ENCODE measurements at places on chromosomes 1 and 21.

GRCh38 chr1:158089476-158089875 lies 91.2 kb upstream of the CD1D start:
- DNase-seq, result no peak

- DNase-seq, result no peak
Measured at GRCh38 chr1:42806171-42806570, 10.8 kb upstream of the ERMAP start.

- DNase-seq, result peak; percentile 51
Measured at GRCh38 chr1:116556289-116557006, 14.4 kb downstream of the CD58 start.

DNA sequence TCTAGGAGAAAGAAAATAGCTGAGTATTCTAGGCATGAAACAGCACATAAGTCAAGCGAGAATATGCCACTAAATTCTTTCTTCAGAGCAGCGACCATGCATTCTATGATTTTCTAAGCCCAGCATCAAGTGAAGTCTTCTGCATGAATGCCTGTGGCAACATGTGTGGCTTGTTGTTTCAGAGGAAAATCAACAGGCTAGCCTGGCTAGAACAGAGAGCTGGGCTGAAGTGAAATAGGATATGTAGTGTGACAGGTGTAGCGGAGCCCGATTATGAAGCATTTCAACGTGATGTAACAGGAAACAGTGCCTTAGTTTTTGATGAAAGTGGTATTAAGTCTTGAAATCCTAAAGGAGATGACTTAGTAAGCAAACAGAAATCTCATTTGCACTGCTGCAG lies 7.0 kb downstream of the CSDE1 start:
- DNase-seq, result no peak

DNA sequence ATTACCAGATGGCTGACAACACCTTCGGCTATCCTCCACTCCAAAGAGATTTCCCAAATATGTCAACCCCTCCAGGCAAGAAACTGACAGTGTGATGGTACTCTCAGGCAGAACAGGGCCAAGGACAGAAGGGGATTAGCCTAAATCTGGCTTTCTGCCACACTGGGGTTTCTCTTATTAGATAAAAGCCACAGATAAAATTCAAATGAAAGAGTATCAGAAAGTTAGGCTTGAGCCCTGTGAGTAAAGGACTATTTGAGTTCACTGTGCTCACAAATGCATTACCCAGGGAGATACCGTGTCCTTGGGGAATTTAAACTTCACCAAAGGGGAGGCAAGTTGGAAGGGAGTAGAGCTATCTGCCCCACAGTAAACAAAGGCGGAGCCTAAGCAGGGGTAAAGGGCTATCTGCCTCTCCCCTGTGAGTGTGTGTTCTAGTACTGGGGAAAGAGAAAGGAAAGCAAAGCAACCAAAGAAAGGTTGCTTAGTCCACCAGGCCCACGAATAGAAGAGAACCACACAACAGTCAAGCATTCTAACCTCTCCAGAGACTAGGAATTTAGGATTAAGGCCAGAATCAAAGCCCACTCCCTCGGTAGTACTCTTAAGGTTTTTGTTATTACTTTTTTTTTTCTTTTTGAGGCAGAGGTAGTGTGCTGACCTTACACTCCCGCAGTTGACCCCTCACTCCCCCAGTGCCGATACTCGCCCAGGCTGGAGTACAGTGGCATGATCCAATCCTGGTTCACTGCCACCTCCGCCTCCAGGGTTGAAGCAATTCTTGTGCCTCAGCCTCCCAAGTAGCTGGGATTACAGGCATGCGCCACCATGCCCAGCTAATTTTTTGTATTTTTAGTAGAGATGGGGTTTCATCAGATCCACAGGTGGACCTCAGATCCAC lies 12.7 kb downstream of the TPM3 start:
- no peak for DNase-seq

DNA sequence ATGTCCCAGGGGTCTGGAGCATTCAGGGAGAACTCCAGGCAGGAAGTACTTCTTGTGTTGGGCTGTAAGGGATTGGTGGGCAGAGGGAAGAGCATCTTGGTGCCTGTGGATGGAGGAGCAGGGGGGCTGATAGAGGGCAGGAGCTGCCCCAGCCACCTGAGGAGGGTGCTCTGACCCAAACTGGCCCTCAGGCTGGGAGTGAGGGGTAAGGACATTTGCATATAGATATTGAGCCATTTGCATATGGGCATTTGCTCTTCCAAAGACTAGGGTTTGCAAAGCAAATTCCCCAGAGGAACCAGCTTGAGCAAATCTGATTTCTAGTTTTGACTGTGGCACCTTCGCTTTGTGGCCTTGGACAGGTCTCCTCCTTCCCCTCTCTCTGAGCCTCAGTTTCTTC lies 18.2 kb downstream of the ZNF362 start:
- no peak for DNase-seq

- DNase-seq, result no peak
Measured at GRCh38 chr1:242128951-242129502, 130.1 kb upstream of the MAP1LC3C start.

DNA sequence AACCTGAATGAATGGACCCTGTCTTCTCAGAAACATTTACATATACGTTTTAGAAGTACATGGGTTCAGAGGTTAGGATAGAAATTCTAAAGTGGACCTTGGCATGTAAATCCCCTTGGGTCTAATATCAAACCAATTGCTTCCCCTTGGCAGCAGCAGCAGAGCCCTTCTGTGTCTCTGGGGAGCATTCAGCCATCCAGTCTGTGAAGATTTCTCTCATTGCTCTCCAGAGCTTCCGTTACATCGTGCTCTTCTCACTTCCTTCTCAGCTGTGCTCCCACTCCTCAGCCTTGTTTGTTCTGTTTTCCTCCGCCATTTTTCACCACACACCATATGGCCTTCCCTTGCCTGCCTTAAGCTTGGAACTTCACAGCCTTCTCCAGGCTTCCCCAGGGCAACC lies 61.5 kb upstream of the ATP1B1 start:
- no peak for DNase-seq

GRCh38 chr1:25922056-25922970 lies 16.1 kb upstream of the STMN1 start:
- DNase-seq, result peak; percentile 2

DNA sequence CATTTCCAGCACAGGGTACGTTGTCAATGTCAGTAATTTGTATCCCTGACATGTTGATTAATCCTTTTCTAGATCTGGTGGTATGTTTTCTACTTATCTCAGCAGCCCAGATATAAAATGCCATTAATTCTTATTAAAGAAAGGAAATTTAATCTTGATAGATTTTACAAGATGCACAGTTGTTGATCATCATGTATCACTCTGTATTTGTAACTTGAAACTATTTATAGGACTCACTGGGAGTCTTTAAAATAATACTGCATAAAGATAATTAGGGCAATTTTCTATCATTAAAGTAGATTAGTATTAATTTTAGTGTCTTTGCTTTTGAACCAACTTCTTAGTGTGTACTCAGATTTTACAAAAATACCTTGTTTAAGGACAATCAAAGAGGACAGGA lies 84.9 kb downstream of the GREM2 start:
- no peak for DNase-seq

GRCh38 chr1:156658496-156658895 lies 16.6 kb downstream of the BCAN start:
- DNase-seq, result no peak

GRCh38 chr21:27070861-27071670 lies 104.2 kb upstream of the ADAMTS5 start:
- DNase-seq, result no peak

DNA sequence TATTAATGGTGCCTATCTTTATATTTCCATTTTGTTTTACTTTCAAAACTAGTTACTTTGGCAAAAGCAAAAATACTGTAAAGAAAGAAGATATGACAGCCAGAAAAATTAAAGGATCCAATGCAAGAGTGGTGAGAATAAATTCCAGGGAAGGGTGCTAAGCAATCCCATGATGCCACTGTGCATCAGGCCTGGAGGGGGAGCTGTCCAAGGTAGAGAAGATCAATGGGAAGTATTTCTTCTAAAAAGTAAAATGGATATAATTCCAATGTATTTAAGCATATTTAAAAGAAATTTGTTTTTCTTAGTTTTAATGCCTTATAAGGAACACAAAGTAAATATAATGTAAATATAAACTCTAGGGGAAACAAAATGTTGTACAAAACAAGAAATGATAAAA lies 1382.2 kb upstream of the B3GALT2 start:
- no peak for DNase-seq

- DNase-seq, result no peak
Measured at GRCh38 chr1:172219966-172220365, 200.5 kb upstream of the C1orf105 start.

DNA sequence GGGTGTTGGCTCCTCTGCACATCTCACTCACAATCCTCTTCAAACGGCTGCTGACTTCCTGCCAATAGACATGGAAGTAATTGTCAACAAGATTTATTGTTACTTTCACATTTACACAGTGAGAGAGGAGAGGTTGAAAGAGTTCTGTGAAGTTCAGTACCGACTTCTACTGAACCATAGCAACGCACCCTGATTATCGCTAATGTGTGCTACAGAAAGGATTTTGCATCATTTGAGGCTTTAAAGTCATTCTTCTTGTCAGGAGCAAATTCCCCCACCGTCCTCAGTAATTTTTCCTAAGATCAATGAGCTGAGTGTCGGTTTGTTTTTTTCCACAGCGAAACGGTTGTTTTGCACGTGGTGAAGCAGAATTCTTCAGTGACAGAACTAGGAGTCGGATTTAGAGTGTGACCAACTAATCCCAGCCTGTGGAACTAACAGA lies 361.0 kb downstream of the ADGRL2 start:
- DNase-seq, result no peak

DNA sequence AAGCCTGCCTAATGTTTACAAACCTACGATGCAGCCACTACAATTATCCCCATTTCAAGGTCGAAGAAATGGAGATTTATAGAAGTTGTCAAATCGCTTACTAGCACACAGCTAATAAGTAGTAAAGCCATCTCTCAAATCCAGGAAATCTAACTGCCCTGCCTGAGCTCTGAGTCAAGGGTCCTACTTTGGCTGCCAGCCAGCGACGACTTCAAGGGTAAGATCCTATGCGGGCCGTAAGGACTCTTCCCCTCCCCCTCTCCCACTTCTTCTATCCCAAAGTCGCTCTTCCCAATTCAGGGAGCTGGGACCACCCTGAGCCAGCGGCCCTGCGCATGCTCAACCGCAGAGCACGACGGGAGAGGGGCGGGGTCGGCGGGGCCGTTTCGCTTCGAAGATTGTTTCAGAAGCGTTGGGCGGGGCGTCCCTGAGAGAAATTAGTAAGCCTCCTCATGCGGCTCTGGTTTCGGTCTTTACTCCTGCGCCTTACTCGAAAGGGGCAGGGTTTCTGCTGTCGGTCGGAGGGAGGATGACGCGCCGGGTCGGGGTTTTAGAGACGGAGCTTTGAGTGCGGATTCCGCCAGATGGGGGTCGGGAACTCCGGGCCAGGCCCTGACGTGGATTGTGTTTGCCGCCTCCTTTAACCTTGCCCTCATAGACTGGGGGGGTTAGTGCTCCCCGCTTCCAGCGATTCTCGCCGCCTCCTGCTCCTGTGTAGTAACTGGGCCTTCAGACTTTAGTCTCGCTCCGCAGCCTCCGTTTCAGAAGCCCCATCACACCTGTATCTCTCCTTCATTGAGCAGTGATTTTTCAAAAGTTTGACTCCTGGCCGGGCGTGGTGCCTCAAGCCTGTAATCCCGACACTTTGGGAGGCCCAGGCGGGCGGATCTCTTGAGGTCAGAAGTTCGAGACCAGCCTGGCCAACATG lies at the start of gene ZMYM1:
Gene ZMYM1 (plus strand): TSS at position 383 of the 928 bp plus-strand sequence. CDS start 14,603 bp downstream, outside the sequence.
- peak; percentile 69 for DNase-seq

GRCh38 chr1:10744029-10744428 lies 52.4 kb downstream of the CASZ1 start:
- no peak for DNase-seq

DNA sequence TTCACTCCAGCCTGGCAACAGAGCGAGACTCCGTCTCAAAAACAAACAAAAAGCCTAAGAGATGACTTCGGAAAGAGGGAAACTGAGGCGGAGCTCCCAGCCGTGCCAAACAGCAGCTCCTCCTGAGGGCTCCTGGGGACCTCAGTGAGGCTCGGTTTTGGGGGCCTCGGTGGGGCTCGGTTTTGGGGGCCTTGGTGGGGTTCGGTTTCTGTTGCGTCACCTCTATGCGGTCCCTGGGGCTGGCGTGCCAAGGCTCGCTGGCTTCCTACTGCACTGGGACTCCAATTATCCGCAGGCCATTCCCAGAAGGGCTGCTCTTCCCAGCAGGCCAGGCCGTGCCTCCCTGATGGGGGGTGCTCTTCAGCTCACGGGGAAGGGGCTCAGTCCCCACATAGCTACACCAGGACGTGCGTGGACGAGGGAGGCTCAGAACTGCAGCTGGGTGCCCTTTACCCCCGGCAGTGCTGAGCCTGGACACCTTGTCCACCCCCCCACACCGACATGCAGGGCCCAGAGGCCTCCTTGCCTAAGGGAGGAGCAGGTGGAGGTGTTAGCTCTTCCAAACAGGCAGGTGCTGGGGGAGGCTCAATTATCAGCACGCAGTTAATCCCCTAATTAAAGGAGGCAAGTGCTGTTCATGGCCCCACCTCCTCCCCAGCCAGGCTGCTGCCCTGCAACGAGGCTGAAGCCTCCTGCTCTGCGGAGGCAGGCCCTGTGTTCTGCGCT lies 5.1 kb upstream of the C1orf159 start:
- DNase-seq, result no peak

DNA sequence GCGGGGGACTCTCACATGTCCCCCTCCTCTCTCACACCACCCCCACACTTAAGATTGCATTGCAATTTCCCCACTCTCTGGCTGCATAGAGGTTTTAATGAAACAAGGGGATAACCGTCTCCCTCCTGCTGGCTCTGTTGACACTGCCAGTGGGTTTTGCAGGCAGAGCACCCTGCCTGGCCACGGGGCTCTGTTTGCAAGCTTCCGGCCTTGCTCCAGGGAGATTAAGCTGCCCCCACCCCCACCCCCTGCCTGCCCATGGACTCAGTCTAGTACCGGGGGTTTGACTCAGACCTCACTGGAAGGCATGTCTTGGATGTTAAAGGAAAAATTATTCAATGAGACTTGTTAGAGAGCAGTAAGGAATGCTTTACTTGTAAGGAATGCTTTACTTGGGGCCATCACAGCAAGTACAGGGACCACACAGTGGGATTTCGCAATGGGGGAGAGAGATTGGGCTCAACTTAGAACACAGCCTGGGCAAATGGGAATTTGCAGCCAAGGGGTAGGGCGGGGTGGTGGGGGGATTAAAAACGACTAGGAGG lies 101.0 kb downstream of the AJAP1 start:
- no peak for DNase-seq

GRCh38 chr1:147292631-147293251 lies 50.3 kb downstream of the CHD1L start:
- DNase-seq, result no peak

- no peak for DNase-seq
Measured at GRCh38 chr1:160618763-160619274, 28.0 kb downstream of the SLAMF1 start.

GRCh38 chr1:190399233-190399632 lies 78.4 kb downstream of the BRINP3 start:
- DNase-seq, result no peak

DNA sequence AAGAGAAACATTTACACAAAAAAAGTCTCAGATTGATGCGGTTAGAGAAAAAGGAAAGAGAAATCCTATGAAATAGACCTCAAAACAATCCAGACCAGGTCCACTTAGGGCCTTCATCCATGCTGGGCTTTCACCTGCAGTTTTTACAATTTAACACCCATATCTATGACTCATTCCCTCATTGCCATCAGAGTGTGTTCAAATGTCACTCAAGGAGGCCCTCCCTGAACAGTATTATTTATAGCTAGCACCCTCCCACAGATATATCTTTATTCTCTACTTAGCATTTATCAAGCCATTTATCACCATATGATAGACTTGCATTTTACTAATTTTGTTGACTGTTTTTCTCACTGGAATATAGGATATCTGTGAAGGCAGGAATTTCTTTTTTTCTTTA lies 824 bp upstream of the KRTAP21-3 start:
- DNase-seq, result no peak
